ENCODE measurements at places on chromosomes 6 and 20. TPM values are rescaled to one million over a fixed set of nuclear protein-coding genes. Genes with fewer than 3 reads are reported as not detected.

Gene RAMACL
- polyA plus RNA-seq = not detected

Gene PRICKLE4
- 1.4 TPM for polyA plus RNA-seq

Gene ERVFRD-1
- 0.24 TPM for polyA plus RNA-seq

Gene SMLR1
- polyA plus RNA-seq = 5.1 TPM

Gene IL17F
- not detected for polyA plus RNA-seq

Gene TRIM15
- 7.1 TPM for polyA plus RNA-seq

Gene DEFB124
- not detected for polyA plus RNA-seq

Gene KCNK16
- polyA plus RNA-seq = not detected

Gene RSPO4
- polyA plus RNA-seq = 0.45 TPM

Gene RTN4IP1
- polyA plus RNA-seq = 19.3 TPM

Gene PEX7
- polyA plus RNA-seq = 21.3 TPM

Gene DEFB127
- polyA plus RNA-seq = not detected

Gene RRAGD
- 51.6 TPM for polyA plus RNA-seq

Gene HSPA1L
- 2.3 TPM for polyA plus RNA-seq

Gene ELOVL4
- 2.1 TPM for polyA plus RNA-seq

Gene XKR7
- not detected for polyA plus RNA-seq

Gene IRF4
- polyA plus RNA-seq = not detected

Gene CHD6
- 4.5 TPM for polyA plus RNA-seq

Gene GJE1
- polyA plus RNA-seq = not detected

Gene OVOL2
- 4.1 TPM for polyA plus RNA-seq

Gene LY6G6F
- not detected for polyA plus RNA-seq

Gene KIAA0408
- 0.47 TPM for polyA plus RNA-seq

Gene SNAI1
- polyA plus RNA-seq = 4.5 TPM

Gene ENPP5
- 22.9 TPM for polyA plus RNA-seq

Gene AGER
- polyA plus RNA-seq = 7.1 TPM

Gene BTN1A1
- not detected for polyA plus RNA-seq

Gene CGAS
- 1.1 TPM for polyA plus RNA-seq

Gene PSMB9
- 52.8 TPM for polyA plus RNA-seq

Gene RAET1E
- polyA plus RNA-seq = 3.1 TPM

Gene GNRH2
- polyA plus RNA-seq = not detected

Gene DCDC2
- 22.1 TPM for polyA plus RNA-seq

Gene COL19A1
- 0.60 TPM for polyA plus RNA-seq

Gene DEFB132
- 0.24 TPM for polyA plus RNA-seq

Gene HEY2
- polyA plus RNA-seq = 4.2 TPM

Gene FNDC11
- polyA plus RNA-seq = 0.47 TPM

Gene TSPYL4
- 15.2 TPM for polyA plus RNA-seq

Gene NELFCD
- 63.4 TPM for polyA plus RNA-seq

Gene SASH1
- 6.2 TPM for polyA plus RNA-seq

Gene C6orf58
- polyA plus RNA-seq = not detected

Gene NOL4L
- polyA plus RNA-seq = 14.1 TPM

Gene F13A1
- 28.9 TPM for polyA plus RNA-seq

Gene GPX5
- polyA plus RNA-seq = not detected

Gene COL21A1
- 1.6 TPM for polyA plus RNA-seq

Gene ESR1
- 1.1 TPM for polyA plus RNA-seq

Gene RBCK1
- polyA plus RNA-seq = 73.0 TPM

Gene WFDC12
- not detected for polyA plus RNA-seq

Gene ARMH2
- polyA plus RNA-seq = not detected

Gene RAET1L
- not detected for polyA plus RNA-seq

Gene DCBLD1
- 4.1 TPM for polyA plus RNA-seq

Gene KPNA5
- polyA plus RNA-seq = 2.5 TPM

Gene DEFB115
- not detected for polyA plus RNA-seq

Gene SIRPB2
- polyA plus RNA-seq = 0.86 TPM

Gene CLPSL1
- polyA plus RNA-seq = not detected

Gene FOXF2
- polyA plus RNA-seq = not detected

Gene CDSN
- not detected for polyA plus RNA-seq

Gene BFSP1
- polyA plus RNA-seq = 2.1 TPM

Gene MICAL1
- polyA plus RNA-seq = 13.7 TPM

Gene STMND1
- polyA plus RNA-seq = not detected

Gene APOM
- polyA plus RNA-seq = 154 TPM

All from kidney (tissue), 22 donors.